ENCODE measurements at places on chromosomes 3 and 15.

- peak; percentile 11 for DNase-seq
These were observed 336.6 kb upstream of the SLCO3A1 start for GRCh38 chr15:91516866-91517265.

DNA sequence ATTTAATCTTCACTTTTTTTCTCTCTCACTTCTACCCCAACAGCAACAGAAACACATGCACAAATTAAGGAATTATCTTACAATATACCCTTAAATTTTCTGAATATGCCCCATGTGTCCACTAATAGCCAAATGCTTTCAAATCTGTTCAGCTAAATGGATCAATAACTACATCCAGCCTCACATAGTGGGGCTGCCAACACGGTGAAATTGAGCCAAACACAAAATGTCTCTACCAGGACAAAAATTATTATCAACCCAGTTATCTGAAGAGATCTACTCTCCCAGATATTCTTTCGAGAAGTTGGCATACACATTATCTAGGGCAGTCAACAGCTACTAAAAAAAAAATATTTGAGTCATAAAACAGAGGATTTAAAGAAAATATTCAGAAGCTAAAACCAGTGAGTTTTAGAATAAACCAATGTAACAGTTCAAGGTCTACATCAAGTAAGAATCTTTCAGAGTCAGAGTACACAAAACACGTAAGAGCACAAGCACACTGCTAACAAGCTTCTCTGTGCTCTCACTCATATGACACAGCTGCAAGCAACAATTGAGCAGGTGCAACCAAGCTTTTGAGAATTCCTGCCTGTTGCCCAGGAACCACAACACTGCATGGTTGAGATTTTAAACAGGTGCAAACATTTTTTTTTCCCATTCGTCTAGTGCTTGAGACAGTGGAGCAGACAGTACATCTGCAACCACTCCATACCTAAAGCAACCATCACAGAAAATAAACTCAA lies 247.7 kb downstream of the ZBTB20 start:
- peak; percentile 96 for DNase-seq

GRCh38 chr15:44295750-44296431 lies 7.4 kb downstream of the GOLM2 start:
- DNase-seq = no peak

DNA sequence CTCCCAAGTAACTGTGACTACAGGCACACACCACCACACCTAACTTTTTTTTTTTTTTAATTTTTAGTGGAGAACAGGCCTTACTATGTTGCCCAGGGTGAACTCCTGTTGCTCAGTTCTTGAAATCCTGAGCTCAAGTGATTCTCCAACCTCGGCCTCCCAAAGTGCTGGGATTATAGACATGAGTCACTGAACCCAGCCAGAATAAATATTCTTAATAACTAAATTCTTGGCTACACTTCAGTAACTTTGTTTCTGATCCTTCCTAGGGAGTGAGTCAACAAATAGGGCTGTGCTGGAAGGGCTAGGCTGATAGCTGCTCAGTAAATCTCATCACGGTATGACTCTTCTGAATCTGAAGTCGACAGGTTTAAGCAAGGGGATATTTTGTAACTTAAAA lies 56.6 kb downstream of the P3H2 start:
- no peak for DNase-seq

DNA sequence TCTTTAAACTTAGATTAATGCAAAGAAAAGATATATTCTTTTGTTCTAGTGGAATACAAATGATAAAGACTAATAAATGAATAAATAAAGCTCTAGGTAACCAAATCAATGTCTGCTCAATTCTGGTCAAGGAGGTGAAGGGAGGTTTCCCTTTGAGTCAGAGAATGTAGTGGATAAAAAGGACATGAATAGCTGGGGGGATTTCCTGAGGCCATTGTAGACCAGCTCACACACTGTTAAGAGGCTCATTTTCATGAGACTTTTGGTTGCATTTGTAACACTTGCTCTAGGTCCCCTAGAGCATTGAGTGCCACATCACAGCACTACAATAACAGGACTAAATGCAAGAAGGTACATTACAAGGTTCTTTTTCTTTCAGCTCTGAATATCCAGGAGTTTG lies 170.7 kb downstream of the TIGIT start:
- DNase-seq = no peak

GRCh38 chr3:49780080-49780974 lies 6.0 kb downstream of the IP6K1 start:
- no peak for DNase-seq

DNA sequence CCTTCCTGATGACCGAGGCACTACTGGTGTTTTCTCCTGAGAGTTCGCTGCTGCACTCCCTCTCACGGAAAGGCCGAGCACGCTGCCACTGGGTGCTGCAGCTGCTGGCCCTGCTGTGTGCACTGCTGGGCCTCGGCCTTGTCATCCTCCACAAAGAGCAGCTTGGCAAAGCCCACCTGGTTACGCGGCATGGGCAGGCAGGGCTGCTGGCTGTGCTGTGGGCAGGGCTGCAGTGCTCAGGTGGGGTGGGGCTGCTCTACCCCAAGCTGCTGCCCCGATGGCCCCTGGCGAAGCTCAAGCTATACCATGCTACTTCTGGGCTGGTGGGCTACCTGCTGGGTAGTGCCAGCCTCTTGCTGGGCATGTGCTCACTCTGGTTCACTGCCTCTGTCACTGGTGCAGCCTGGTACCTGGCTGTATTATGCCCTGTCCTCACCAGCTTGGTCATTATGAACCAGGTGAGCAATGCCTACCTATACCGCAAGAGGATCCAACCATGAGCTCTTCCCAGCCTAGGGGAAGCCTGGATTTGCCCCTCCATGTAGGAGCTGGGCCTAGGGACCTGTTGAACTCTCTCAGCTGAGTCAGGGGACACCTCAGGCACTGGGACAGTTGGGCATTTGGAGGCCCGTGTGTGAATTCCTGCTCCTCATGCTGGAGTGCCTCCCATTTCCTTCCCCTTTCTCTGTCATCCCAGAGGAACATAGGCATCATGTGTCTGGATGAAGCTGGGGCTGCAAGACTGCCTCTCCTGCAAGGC lies 2.8 kb downstream of the CYB561D2 start:
- no peak for DNase-seq

- peak; percentile 15 for DNase-seq
These were observed 513.9 kb downstream of the NLGN1 start for GRCh38 chr3:173911446-173911845.

DNA sequence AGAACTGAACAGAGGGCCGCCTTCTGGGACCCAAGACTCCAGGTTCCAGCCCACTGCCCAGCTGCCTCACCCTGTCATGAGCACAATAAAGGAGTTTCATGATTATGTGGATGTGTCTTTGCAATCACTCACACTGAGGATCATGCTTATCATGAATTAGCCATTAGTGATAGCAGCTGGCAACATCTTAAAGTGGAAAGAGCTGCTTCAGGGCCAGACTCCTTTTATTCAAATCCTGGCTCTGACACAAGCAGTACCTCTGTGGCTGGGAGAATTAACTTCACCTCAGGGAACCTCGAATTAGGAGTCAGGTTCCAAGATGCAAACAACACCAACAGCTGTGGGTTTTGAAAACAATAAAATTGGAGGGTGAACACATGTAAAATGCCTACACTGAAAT lies 6.6 kb upstream of the SCAP start:
- DNase-seq = no peak

GRCh38 chr15:34084086-34084485 lies 17.6 kb downstream of the EMC7 start:
- DNase-seq = no peak

DNA sequence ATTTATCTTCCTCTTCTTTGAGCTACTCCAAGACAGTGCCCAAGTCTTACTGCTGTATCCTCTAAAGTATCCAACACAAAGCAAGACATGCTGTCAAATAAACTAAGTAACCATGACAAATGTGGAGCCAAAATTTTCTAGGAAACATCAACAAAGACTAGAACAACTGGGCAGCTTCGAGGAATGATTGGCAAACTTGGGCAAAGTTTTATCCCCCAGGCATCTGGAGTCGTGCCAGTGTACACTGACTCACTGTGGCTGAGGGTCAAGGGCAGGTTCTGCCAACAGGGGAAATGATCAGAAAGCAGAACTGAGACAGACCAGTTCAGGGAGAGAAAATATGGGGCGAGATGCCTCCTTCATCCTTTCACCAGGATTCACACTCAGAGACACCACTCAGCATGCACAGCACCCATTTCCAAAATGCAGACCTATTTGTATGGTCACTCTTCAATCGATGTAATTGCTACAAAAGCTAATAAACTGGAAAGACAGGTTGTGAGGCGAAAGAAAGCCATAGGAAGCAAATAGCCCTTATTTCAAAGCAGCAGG lies 65.8 kb downstream of the MB21D2 start:
- peak; percentile 70 for DNase-seq

All from DMS153 (cell line).